ENCODE measurements at places on chromosomes 7 and 10. TPM values are rescaled to one million over a fixed set of nuclear protein-coding genes. Genes with fewer than 3 reads are reported as not detected.
A peak's percentile ranks its signal among the peaks of the same experiment; 100 is the strongest.

The CDH23 gene
- total RNA-seq = 4.0 TPM

- DNase-seq = no peak
Observed at GRCh38 chr7:138081868-138082267, 5.6 kb downstream of the AKR1D1 start.

GRCh38 chr7:17608114-17608833 lies 309.8 kb downstream of the AHR start:
- DNase-seq = no peak

The SPAM1 gene
- not detected for total RNA-seq

GRCh38 chr7:120833546-120833945 lies 24.4 kb downstream of the TSPAN12 start:
- DNase-seq = no peak

The ITGA8 gene
- not detected for total RNA-seq

The SPDYE11 gene
- total RNA-seq = not detected

- DNase-seq = no peak
Observed at GRCh38 chr10:67224553-67224952, 298.7 kb downstream of the LRRTM3 start.

- DNase-seq = no peak
Observed at GRCh38 chr7:143405173-143406001, 3.3 kb downstream of the EPHA1 start.

The SHH gene
- total RNA-seq = not detected

DNA sequence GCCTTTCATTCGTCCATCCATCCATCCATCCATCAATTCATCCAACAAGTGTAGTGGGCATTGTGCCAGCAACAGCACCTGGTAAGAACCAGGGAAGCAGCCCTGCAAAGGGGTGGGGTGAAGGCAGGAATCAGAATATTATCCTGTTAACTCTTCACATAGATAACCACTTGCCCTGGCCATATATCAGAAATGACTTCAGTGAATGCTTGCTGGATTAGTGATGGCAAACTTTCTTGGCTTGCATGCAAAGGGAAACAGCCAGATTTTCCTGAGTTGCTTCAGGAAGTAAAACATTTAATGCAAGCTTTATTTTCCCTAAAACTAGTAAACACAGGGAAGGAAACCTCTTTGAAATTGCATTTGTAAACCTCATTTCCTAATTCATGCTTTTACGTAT lies 743 bp downstream of the OR2A5 start:
- no peak for DNase-seq

The NT5C2 gene
- total RNA-seq = 66.1 TPM

DNA sequence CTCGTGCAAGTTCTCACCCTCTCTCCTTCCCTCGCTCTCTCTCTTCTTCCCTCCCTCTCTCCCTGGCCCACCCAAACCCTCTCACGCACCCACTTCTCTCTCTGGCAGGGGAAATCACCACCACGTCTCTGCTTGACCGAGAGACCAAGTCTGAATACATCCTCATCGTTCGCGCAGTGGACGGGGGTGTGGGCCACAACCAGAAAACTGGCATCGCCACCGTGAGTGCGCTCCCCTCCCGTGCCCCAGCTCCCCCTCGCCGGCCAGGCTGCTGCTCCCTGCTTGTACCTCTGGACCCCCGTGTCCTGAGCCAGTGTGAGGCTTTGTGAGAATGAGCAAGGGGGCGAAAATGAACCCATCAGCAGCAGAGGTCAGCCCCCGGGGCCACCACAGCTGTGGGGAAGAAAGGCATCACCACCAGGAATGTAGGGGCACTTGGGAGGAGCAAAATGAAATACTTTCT lies 25.5 kb downstream of the C10orf105 start:
- DNase-seq = no peak

The PDZD8 gene
- 10.9 TPM for total RNA-seq

DNA sequence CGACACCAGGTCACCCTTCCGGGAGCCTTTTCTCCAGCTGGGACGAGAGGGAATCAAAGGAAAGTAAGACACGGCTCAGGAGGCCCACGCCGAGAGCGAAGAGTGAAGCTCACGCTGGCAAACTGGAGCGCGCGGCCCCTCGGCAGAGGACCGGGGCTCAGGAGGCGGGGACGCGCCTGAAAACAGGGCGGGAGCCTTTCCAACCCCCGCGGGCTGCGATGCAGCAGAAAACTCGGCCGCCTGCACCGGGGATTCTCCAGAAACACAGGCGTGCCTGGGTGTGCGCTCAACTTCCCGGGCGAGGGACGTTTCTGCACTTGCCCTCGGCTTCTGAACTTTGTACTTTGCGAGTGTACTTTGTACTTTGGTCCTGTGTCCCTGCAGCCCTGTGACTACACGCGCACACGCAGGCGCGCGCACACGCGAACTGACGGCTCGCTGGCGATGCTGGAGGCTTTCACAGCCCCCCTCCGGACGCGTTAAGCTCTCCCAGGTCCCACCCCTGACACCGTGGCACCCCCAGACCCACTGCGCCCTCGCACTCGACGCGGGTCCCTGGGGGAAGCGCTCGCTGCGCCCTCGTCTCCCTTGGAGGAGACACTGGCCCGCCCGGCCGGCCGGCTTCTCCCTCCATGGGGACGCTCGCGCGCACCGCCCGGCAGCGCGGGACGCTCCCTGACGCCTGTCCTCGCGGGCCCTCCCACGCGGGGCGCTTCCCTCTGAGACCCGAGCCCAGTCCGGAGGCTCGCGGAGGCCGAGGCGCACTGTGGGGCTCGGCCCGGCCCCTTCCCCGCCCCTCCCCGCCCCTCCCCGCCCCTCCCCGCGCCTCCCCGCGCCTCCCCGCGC lies 588 bp upstream of the PAOX start:
- peak; percentile 62 for DNase-seq

- DNase-seq = no peak
Observed at GRCh38 chr7:70630818-70631457, 501.0 kb upstream of the GALNT17 start.

DNA sequence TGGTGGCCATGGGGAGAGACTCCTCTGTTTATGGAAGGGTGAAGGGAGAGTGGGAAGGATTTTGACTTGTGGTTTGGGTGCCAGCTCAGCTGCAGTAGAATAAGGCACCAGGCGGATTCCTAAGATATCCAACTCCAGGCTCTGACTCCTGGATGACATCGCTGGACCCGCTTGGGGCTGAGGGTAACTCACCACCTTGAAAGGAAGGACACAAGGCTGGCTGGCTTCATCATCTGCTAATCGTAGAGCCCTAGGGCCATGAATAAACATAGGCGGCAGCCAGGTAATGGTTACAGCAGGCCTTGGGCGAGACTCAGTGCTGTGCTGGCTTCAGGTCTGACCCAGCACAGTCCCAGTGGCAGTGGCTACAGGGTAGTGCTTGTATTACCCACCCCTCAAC lies 16.7 kb upstream of the LIPK start:
- DNase-seq = no peak

The ACSL5 gene
- total RNA-seq = 57.8 TPM

DNA sequence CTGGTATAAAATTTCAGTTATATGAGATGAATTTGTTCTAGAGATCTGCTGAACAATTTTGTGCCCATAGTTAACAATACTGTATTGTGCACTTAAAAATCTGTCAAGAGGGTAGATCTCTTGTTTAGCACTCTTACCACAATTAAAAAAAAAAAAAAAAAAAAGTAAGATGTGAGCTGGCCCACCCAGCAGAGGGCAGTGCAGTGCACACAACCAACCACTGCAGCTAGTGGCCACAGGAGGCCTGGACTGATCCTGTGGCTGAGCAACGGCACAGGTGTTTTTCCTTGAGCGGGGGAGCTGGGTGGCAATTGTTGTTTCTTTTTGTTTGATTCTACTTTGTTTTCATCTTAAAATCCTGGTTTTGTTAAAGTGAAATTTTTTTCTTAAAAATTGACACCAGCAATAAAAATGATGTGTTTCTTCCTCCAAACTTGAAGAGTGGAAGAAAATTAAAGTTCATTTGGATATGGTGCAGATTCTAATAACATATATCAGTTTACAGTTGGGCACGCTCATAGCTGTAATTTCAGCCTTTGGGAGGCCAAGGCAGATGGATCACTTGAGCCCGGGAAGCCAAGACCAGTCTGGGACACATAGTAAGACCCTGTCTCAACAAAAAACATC lies 171.1 kb upstream of the TBX20 start:
- peak; percentile 57 for DNase-seq

DNA sequence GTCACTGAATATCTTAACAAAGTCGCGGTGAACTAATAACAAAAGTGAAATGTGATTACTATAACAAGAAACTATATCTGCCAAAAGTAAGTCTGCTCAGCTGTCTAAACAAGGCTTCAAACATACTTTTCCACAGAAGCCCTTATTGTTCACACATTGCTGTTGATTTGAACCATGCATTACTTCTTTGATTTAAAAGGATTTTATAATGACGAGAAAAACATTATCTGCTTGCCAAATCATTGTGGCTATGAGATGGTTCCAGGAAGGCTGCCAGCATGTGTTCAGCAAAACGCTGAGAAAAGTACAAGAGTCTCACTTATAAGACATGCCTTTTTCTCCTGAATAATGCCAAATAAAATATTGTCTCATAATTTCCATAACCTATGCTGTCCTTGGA lies 24.4 kb downstream of the RNF133 start:
- DNase-seq = no peak

DNA sequence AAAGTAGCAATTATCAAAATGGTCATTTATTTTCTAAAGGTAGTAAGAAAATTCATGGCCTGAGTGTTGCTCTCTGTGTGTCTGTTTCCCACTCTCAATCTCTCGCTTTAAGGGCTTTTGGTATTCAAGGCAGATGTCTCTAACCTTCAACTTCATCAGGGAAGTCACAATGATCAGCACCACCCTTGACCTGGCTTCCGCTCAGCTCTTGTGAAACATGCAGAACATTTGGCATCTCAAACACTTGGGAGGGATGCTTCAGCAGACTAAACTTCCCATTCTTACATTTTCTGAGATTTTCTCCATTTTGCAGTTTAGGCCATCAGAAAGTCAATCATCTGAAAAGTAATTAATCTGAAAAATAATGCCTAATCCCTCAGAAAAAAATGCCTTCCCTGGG lies 129.8 kb downstream of the AOAH start:
- no peak for DNase-seq

- no peak for DNase-seq
Observed at GRCh38 chr10:66837990-66838389, 87.8 kb upstream of the LRRTM3 start.

GRCh38 chr10:91653219-91653870 lies 20.5 kb upstream of the PPP1R3C start:
- no peak for DNase-seq

GRCh38 chr7:90568213-90568612 lies 27.9 kb upstream of the CDK14 start:
- DNase-seq = no peak

The ALOX5 gene
- total RNA-seq = 9.0 TPM

The NUPR2 gene
- total RNA-seq = not detected

- DNase-seq = no peak
Observed at GRCh38 chr7:31938650-31939049, 131.6 kb downstream of the PDE1C start.

The TUBB8 gene
- 0.42 TPM for total RNA-seq

DNA sequence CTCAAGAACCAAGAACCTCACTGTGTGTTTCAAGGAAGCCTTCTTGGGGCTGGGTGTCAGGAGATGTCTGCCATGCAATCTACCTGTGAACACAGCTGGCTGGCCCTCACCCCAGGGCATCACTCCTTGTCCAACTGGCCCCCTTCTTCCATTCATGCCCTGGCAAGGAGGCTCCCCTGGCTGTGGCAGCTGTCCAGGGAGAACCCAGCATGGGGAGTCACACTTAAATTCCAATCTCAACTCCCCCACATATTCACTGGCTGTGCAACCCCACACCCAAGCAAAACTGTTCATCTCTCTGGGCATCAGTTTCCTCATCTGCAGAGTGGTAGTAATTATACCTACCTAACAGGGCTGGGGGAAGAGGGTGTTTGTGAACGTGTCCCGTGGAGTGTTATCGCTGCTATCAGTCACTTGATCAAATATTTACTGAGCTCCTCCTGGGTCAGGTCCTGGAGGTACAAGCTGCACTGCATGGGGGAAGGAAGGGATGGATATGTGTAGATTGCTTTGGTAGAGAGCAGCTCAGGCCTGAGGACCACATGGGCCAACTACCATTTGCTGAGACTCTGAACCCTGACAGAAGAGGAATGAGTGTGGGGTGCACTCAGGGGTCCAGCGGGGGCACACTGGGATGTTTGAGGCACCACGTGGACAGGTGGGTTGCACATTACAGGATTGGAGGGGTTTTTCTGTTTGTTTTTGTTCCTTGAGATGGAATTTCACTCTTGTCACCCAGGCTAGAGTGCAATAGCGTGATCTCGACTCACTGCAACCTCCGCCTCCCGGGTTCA lies 2.1 kb upstream of the GPRIN2 start:
- DNase-seq = peak; percentile 6

DNA sequence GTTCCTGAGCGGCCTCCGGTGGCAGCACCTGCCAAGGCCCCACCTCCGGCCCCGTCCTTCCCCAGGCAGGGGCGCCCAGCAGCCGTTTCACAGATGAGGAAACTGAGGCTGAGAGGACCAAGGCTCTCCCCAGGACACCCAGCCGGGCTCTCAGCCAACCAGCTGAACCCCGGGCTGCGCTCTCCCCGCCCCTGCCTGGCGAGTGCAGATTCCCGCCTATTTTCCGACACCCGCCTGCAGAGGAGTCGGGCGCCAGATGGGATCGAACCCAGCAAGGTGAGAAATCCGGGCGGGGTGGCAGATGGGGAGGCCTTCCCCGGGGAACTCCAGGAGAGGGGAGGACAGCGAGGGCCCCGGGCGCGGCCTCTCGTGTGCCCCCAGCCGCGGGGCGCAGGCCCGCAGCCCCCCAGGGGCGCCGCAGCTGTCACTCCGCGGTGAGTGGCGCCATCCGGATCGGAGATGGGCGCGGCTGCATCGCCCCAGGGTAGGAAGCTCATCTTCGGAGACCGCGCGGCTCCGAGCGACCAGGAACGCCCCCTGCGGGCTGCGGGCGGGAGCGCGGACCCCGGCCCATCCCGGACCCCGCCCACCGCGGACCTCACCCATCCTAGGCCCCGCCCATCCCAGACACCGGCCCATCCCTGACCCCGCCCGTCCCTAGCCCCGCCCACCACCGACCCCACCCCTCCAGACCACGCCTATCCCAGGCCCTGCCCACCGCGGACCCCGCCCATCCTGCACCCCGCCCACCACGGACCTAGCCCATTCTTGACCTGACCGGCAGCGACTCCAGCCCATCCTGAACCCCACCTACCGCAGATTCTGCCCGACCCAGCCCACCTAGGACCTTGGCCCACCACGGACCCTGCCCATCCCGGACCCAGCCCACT lies 90.3 kb downstream of the MICALL2 start:
- peak; percentile 24 for DNase-seq

DNA sequence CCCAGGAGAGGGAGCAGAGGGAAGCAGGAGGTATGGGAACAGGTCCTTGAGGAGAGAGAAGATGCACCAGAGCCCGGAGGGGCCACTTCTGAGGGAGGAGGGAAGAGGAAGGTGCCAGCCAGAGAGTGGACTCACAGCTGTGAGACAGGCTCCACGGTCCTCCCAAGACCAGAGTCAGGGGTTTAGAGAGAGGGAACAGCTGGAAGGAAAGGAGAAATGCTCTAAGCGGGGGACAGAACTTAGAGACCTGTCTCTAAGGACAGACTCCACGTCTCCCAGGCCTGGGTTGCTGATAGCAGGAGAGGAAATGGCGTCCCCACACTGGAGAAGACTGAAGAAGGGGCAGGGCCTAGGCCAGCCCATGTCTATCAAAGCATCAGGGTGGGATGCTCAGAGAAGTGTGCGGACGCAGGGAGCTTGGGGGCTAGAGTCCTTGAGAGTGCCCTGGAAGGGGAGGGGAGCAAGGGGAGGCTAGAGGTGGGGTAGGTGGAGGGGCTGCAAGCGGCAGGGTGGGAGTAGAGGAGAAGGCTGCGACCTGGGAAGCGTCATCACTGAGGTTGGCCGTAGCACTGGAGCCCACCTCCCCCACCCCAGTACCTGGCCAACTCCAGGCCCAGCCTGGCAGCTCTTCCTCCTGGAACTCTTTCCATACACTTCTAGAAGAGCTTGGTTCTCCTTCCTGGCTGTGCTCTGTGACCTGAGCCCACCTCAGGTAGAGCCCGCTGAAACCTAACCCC lies 25.6 kb upstream of the GRID1 start:
- no peak for DNase-seq
